ENCODE measurements at places on chromosomes 6 and 20.

DNA sequence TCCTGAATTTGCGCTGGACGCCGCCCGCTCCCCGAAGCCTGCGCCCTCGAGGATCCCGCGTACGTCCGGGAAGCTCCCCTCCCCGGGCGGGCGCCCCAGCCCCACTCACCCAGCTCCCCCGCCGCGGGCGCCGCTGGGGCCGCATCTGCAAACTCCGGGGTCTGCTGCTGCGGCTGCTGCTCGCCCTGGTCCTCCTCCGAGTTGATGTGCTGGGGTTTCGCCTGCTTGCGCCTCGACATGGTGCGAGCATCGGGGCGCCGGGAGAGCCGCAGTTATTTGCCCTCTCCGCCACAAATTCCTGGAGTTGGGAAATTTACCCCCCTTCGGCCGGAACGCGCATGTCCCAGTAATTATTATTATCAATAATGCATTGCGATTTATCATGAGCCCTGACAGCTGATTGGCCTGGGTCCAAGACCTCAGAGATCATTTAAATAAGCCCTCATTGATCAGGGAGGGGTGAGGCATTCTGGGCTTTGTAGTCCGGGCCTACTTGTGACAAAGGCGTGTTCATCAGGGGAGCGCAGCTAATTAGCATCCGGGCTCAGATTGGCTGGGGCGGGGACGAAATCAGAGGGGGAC, at the start of gene SALL4:
SALL4 (minus strand) TSS at position 352 of the 582 bp plus-strand sequence; CDS start at position 239, 113 bp downstream.
- DNase-seq: no peak

DNA sequence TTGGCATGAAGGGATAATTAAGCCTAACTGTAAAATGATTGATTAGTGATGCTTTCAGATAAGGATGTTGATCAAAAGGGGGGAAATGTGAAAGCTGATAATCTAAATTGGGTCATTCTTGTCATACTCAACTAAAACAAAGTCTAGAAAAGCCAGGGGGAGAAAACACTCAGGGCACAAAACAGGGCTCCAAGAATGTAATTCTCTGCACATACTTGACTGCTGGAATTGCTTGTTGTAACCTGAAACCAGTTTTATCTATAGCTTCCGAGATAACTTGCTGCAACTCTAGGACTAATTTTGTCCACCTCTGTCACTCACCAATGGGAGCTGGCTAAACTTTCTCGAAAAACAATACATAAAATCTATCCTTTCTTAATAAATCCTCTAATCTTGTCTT, 310.3 kb downstream of the CLVS2 start:
- no peak for DNase-seq

DNA sequence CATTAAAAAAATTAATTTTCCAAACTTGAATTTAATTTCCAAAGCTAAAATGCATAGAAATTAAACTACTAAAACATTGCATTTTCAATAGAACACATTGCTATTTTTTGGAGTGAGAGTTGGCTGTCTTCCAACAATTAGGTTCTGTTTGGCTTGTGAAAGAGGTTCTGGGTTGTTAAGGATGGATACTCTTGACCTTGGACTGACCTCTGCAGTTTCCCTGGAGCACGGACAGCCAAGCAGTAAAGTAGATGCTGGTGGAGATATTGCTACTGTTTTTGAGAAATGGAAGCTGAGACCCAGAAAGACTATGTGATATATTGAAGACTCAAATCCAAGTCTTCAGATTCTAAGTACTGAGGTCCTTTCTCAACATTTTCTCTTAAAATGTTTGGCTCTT, 95.9 kb upstream of the CHD6 start:
- no peak for DNase-seq

- no peak for DNase-seq
Observed at GRCh38 chr20:3434232-3434631, 26.8 kb upstream of the DNAAF9 start.

- DNase-seq: no peak
Observed at GRCh38 chr6:52483671-52484003, 63.5 kb downstream of the EFHC1 start.

DNA sequence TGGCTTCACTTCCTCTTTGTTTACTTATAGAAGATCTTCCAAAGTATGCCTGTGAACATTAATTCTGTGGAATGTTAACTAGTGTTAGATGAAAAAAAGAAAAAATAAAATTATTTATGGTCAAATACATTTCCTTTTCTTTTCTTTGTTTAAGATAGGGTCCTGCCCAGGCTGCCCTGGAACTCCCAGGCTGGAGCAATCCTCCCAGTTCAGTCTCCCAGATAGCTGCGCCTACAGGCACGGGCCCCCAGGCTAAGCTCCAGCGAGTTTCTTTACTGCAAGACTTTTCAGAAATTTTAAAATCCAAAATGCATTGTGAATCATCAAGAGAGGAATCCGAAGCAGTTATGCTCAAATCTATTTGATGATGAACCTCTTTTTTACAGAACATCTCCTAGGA, 39.3 kb upstream of the IL20RA start:
- no peak for DNase-seq

- DNase-seq: no peak
Observed at GRCh38 chr6:34916348-34916967, 27.4 kb downstream of the ANKS1A start.
